Neural crest cell (in vitro differentiated cells): ENCODE measurements at places on chromosomes 13 and 19.
A peak's percentile ranks its signal among the peaks of the same experiment; 100 is the strongest.

- DNase-seq, result no peak
These were observed 327.6 kb downstream of the FGF9 start for GRCh38 chr13:21998279-21998990.

- DNase-seq, result no peak
These were observed 44.1 kb downstream of the RFC3 start for GRCh38 chr13:33862016-33862415.

DNA sequence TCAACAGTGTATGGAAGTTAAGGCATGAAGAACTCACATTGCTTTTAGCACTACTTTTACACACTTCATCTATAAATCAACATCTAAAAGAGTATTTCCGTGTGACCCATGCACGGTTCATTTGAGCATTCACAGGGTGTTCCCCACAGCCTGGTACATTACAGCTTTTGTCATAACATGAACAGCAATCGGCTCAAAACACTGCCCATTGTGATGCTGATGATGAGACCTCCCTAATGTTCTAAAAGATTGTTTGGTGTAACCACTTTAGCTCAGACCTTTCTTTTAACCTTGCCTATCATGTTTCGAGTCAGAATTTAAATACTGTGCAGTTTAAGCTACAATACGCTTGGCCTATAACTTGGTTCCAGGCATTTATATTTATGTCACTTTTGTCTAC is 4.1 kb upstream of the KLF5 start:
- DNase-seq, result no peak

- DNase-seq, result no peak
These were observed 13.7 kb upstream of the SERPINE3 start for GRCh38 chr13:51325837-51326236.

DNA sequence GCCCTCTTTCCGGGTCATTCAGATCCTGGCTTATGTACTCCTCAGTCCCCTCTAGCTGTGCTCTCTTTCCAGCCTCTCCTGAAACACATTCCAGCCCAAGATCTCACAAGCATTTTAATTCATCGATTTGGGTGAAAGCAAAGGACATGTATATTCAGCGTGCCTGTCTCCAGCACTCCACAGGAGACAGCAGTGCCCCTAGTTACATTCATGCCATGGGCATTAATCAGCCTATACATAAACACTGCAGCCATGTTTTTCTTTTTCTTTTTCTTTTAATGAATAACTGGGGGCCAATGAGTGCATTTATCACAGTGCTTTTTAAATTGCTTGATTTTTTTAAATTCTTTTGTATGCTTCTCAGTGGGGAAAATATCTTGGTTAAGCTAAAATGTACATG is 199.1 kb downstream of the DCT start:
- DNase-seq, result no peak

DNA sequence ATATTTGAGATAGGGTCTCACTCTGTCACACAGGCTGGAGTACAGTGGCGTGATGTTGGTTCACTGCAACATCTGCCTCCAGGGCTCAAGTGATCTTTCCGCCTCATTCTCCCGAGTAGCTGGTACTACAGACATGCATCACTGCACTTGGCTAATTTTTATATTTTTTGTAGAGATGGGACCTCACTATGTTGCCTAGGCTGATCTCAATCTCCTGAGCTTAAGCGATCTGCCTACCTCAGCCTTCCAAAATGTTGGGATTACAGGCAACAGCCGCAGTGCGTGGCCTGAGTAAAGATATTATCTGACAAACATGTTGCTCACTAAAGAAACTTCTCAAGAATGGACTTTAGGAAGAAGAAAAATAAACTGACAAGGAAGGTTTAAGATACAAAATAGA is 125.4 kb upstream of the ABCC4 start:
- no peak for DNase-seq

DNA sequence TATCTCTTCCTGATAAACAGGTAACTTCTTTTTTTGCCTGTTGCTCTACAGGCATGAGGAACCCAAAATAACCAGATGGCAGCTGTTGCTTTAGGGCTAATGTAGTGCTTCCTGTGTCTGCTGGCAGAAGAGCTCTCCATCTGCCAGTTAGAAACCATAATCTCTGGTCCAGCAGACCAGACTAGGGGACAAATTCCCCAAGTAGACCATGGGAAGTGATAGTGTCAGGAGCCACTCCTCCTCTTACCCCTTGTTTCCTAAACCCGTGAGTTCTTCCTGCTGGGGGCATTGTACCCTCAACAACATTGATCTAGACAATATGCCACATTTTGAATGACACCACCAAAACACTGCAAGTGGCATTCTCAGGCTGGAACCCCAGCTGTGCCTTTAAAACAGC is 135.9 kb downstream of the DLEU7 start:
- no peak for DNase-seq

DNA sequence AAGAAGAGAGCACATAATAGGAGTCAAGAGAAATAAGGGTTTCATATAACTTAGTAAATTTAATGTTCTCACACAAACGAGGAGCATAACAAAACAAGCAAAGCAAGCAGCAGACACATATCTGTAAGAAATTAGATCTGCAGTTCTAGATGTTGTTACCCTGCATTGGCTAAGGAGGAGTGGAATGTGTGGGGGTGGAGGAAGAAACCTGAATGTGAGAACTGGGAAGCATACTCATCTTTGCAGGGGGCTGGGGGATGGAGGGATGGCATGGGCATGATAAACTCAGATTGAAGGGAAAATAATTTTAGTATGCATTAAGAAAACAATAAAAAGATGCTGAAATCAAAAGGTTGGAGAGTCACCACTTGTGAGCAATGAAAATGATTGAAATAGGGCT is 255.0 kb downstream of the LIG4 start:
- DNase-seq, result no peak

DNA sequence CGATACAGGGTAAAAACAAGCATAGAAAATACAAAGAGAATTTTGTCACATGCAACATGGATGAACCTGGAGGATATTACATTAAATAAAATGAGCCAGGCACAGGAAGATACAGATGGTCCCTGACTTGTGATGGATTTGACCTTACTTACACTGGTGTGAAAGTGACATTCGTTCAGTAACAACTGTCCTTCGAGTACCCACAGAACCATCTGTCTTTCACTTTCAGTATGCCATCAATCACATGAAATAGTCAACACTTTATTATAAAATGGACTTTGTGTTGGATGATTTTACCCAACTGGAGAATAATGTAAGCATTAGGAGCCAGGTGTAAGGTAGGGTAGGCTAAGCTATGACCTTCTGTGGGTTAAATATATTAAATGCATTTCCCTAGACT is 51.5 kb downstream of the ZNF787 start:
- DNase-seq, result no peak

DNA sequence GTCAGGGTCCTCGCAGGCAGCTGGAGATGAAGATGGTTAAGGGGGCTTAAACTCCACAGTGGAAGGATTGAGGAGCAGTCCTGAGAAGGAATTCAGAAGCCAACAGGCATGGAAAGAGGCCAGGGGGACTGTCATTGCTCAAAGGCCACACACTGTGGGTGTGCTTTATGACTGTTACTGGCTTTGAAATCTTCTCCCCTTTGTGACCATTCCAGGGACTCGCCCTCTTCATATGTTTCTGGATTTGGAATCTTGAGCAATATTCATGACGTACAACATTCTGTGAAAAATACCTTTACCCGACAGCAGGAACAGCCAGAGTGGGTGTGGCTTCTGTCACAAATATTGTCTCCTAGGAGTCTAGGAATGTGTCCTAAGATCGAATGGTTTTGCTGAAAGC is 16.6 kb downstream of the CEACAM7 start:
- DNase-seq, result no peak

DNA sequence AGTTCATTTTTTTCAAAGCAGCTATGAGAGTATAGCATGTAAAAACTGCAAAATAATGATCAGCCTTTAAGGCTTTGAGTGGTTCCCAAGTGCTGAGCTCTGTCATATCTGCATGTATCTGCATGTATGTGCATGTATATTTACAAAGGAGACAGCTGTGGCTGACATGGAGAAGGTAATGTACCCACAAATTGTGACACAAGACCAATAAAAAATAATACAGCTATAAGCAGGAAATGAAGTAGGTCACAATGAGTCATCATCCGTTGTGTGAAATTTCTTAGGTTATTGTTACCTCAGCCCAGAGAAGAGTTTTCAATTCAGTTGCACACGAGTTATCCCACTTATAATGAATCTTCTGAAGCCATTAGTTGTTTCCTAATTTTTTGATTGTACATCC is 60.9 kb upstream of the MED4 start:
- no peak for DNase-seq

DNA sequence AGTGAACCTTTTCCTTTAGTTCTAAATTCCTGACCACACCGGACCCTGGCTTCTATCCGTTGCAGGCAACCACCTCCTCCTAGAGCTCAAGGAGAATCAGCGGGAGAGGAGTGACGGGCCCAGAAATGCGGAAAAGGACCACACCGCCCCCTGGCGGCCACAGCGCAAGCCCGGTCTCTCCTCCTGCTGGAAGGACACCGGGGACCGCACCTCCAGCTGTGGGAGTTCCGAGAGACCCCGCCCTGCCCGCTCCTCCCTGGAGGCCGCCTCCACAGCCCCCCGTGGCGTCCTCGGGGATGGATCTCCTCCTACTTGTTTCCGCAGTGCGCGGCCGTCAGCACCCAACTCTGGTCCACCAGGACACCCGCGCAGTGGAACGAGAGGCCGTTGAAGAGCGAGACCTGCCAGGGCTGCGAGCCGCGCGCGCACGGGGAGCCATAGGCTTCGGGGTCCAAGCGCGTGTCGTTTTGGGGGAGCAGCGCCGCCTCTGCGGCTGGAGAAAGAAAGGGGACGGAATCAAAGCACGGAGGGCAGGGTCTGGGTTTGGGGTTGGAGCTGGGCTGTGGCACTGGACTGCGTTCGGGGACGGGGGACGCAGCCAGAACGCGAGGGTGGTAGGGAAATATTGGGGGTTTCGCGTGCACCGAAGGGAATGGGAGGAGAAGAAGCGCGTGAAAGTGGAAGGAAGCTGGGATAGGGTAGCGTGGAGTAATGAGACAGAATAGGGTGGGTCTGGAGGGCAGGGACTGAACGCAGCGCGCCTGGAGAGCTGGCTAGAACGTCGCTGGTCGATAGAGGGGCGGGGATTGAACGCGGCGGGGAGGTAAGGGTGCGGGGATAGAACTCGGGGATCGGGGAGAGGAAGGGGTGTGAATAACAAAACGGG is 2.5 kb downstream of the KLK10 start:
- DNase-seq, result peak; percentile 53

DNA sequence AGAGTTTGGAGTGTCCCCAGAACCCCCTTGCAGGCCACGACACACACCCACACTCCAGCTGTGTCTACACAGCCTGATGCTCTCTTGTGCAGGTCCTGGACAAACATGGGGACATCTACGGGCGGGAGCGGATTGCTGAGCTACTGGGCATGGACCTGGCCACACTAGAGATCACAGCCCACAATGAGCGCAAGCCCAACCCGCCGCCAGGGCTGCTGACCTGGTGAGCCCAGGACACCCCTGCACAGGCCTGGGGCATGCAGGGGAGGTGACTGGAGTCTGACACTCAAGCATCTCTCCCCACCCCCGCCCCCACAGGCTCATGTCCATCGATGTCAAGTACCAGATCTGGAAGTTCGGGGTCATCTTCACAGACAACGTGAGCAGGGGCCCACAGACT is 39.9 kb downstream of the MAP4K1 start:
- DNase-seq, result no peak

- DNase-seq, result no peak
These were observed 32.2 kb downstream of the ANKRD27 start for GRCh38 chr19:32642771-32643170.

GRCh38 chr13:28718196-28718542 is 601 bp downstream of the SLC46A3 start:
- DNase-seq, result no peak

GRCh38 chr13:78404846-78405360 is 198.4 kb downstream of the POU4F1 start:
- no peak for DNase-seq

GRCh38 chr19:21595185-21595584 is 89.8 kb downstream of the ZNF429 start:
- no peak for DNase-seq

DNA sequence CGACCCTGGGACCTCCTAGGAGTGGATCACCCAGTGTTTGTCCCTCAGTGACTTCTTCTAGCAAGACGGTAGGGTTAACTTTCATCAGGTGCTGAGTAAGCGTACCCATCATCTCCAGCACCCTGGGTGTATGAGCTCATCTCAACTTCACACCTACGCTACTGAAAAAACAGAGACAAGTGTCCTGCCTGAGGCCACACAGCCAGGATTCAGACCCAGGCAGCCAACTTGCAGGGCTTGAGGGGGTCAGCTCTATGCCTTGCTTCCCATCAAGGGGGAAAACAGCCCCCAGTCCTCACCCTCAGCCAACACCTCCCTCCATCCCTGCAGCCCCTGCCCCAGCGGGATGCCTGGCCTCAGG is 4.6 kb downstream of the TLE2 start:
- DNase-seq, result no peak

DNA sequence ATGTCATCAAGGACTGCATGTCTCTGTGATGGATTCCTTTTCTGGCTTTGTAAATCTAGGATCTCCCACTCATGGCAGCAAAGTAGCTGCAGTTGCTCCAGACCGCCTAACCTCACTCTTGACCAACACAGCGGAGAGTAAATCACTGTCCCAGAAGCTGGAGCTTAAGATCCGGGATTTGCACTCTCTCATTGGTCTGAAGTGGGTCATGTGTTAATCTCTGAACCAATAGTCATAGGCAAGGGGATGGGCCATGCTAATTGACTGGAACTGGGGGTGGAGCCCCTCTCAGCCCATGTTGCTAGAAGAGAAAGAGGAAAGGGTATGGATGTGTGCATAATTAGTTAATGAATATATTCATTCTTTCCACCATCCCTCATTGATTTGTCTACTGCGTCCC is 34.0 kb downstream of the VAV1 start:
- DNase-seq, result no peak

DNA sequence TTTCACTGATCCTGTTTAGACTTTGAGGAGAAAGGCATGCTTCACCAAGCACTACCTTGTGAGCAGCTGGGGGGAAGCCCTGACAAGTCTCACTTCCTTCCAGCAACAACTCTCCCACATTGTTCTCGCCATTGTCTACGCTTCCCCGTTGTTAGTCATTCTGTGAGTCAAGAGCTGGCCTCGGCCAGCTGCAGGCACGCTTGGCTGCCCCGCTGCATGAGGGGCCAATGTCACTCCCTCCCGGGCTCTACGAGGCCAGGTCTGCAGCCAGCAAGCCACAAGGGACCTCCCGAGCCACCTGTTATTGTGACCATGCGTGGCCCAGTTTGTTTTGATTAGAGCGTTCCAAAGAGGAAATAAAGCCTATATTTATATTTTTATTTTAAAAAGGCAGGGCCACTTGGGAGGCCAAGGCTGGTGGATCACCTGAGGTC is 220.9 kb downstream of the FOXO1 start:
- DNase-seq, result no peak
